ENCODE measurements at places on chromosomes 3 and 15.

DNA sequence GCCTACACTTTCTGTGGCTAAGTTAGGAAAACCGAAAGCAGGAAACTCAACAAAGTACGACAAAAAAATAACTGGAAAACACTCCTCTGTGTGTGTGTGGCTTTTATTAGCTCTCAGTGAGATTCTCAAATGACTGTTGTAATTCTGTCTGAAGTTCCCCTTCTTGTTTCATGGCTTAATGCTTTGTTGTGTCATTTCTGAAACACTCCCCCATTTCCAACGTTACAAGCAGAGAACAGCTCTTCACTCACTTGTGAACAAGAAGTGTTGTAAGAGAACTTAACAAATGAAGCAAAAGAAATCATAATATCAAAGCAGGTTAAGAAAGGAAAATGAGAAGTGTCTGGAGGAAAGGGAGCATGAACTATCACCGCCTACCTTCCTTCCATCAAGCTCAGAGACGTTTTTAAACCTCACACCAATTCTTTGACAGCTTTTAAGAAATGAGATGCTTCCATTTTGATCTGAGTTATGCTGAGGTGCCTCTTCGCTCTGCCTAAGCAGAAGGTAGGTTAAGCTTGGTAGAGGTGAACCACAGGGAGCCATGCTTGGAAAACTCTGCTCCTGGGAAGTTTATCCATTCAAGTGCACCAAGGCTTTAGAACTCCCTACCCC is 12.4 kb upstream of the SEC62 start:
- no peak for DNase-seq

DNA sequence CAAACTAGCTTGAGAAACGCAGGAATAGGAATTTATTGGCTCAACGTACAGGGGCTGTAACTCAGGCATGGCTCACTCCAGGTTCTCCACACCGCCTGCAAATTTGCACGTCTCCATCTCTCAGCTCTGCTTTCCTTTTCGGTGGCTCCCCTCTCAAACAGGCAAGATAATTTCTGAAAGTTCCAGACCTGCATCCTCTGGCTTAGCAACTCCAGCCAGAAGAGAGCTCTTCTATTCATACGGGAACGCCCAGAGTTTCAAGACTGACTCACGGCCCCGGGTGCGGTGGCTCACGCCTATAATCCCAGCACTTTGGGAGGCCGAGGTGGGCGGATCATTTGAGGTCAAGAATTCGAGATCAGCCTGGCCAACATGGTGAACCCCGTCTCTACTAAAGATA is 139.7 kb upstream of the BNIP2 start:
- DNase-seq = no peak

- DNase-seq = no peak
Measured at GRCh38 chr3:30169487-30169886, 436.9 kb upstream of the TGFBR2 start.

GRCh38 chr3:100954199-100954935 is 38.9 kb downstream of the ABI3BP start:
- DNase-seq = no peak

DNA sequence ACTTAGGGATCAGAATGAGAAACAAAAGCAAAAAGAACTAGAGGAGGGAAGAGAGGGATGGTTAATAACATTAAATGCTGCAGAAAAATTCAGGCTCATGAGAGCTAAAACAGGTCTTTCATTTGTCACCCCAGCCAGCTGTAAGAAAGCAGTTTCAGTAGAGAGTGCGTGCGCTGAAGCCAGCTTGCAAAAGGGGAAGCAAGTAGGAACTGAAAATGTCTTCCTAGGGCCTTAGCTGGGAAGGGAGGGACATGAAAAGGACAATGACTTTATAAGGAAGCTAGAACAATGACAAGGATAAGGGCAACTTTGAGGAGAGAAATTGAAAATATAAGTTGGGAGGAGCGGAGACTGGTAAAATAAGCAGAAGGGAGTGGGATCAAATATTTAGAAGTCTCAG is 3.1 kb downstream of the CIAO2A start:
- no peak for DNase-seq

DNA sequence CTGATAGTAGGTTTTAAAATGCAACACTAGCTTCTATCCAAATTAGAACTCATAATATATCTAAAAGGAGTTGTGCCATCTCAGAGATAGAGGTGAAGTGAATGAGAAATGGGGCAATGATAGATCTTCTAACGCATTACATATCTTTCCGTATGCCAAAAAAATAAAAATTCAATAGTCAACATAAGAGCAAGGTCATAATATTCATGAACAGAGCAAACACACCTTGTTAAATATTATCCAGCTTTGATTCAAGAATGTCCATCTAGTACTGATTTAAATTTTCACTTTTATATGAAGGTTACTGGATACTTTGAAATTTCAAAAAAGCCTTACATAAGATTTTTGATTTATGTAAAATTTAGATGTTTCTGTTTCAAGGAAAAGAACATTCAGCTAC is 554.5 kb downstream of the NSUN3 start:
- no peak for DNase-seq

GRCh38 chr3:74443102-74443501 is 171.4 kb downstream of the CNTN3 start:
- DNase-seq = no peak

- no peak for DNase-seq
Measured at GRCh38 chr15:88878720-88879184, 16.6 kb downstream of the HAPLN3 start.

- DNase-seq = no peak
Measured at GRCh38 chr3:8442993-8443650, 58.5 kb upstream of the LMCD1 start.

DNA sequence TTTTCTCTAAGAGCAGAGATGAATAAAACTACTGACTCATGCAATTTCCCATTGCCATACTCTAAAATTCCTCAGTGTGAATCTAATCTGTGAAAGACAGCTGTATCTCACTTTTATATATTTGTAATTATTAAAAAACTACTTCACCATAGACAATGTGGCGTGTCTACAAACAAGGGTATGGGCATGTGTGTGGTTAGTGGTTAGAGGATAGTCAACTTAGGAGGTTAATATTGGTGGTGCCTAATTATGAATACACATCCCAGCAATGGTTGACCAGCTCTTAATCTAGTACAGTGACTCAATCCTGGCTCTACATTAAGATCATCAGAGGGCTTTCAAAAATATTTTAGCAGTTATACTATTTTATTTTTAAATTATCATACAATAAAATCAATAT is 94.5 kb downstream of the GOLIM4 start:
- no peak for DNase-seq

DNA sequence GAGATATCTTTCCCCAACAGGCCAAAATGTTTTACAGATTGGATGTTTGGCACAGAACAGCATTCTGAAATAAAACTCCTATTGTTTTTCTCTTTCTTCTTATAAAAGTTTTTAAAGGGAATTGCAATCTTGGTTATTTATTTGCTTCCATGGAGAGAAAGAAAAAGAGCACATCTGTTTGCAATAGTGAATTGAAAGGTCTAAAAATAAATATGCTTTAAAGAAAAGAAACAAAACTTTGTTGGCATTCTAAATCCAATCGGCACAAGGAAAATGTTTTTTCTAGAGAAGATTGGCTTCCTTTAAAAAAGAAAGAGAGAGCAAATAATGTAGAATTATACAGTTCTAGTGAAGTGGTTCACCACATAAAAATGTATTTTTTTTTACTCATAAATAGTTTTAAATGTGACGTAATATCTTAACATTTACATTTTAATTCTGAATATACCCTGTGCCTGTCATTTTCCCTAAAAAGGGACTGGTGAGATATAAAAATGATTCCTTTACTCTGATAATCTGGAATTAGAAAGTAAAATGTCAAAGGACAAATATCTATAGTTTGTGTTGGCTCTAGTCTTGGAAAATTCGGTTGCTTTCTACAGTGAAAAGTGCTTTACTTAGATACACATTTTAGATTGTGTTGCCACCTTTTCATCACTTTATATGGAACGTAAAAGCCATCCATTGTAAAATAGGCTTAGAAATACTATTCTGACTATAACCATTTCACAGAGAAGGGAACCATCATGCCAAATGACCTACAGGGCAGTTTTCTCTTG is 257.4 kb upstream of the CBLB start:
- no peak for DNase-seq

DNA sequence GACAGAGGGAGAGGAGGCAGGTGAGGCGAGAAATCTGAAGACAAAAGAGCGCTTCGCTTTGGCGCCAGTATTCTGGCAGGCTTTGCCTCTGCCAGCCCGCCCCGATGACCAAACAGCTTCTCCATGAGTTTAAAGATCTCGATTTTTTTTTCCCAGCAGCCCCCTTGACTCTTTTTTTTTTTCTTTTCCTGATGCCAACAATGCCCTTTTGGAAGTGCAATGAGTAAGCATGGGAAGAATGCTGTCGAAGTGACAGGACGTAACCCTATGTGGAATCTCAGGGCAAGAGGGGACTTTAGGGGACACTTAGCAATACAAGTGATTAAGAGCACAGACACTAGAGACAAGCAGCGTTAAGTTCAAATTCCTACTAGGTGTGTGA is 211.7 kb downstream of the FGF12 start:
- no peak for DNase-seq

DNA sequence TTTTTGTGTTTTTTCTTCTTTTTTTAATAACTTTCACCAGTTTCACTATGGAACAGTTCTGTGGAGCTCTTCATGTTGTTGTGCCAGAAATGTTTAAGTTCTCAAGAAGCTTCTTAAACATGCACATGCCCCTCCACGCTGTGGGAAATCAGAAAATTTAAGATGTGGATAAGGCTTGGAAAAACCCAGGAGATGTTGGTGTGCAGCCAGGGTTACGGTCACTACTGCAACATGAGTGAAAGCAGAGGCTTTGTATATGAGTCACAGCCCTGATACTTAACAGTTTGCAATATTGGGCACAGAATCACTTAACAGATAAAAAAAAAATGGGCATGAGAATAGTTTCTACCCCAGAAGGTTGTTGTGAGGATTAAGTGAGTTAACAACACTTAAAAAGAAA is 399.9 kb downstream of the LRTM1 start:
- DNase-seq = no peak

- no peak for DNase-seq
Measured at GRCh38 chr3:141231952-141232823, 563 bp downstream of the PXYLP1 start.

DNA sequence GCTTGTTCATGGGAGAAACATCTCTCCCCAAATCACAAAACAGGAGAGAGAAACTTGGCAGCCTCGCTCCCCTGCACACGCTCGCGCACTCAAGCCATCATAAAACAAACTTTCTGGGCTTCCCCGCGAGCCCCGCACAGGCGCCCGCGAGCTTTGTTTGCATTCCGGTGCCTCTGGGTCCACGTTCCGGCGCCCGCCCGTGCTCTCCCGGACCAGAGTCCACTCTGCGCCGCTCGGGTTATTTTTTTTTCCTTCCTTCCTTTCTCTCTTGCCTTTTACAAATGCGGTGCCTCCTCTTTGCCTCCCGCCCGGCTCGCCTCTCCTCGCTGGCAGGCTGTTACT is 363 bp downstream of the MAGI1 start:
- DNase-seq = no peak

DNA sequence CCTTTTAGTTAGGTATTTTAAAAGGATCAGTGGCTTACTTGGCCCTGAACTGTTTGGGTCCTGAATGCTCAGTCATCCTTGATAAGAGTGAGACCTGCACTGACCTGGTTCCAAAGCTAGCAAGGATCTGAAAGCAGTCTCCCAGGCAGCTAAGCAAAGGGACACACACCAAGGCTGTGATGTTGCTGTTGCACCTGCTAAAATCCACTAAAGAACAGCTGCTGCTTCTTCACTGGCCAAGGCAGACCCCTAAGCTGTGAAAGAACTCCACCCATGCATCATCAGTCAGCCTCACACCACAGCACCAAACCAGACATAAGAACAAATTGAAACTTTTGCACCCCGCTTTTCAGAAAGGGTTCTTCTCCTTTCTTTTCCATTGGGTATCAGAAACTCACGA is 213.4 kb upstream of the STT3B start:
- DNase-seq = no peak

GRCh38 chr15:60568301-60568742 is 89.4 kb upstream of the ICE2 start:
- no peak for DNase-seq

GRCh38 chr3:168998792-168999191 is 664.7 kb downstream of the MECOM start:
- DNase-seq = no peak

- no peak for DNase-seq
Measured at GRCh38 chr3:17602126-17602525, 140.3 kb downstream of the TBC1D5 start.

DNA sequence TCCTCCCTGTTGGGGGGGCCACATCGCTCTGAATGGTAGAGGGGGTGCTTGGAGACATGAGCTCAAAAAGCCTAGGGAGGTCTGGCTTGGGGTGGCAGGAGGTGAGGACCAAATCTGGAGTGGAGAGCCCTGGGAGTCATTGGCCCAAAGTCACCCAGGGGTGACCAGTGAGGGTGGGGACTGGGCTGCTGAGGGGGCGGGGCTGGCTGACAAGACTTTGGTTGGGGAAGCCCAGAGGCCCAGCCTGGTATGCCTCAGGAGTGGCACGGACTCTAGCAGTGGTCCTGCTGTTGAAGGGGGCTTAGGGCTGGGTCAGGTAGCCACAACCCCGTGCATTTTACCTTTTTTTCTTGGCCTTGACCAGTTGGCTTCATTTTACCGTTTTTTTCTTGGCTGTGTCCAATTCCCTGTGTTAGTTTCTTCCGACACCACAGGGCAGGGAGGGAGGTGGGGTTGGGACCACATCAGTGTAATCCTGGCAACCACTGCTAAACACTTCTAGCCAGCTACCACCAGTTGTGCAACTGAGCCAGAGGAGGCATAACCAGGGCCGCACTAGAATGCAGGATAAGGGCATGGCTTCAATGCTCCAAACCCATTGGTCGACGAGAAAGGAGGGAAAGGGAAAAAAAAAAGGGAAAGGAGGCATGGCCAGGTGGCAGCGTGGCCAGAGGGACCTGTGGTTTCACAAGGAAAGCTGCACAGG is 105.3 kb upstream of the C2CD4B start:
- no peak for DNase-seq

DNA sequence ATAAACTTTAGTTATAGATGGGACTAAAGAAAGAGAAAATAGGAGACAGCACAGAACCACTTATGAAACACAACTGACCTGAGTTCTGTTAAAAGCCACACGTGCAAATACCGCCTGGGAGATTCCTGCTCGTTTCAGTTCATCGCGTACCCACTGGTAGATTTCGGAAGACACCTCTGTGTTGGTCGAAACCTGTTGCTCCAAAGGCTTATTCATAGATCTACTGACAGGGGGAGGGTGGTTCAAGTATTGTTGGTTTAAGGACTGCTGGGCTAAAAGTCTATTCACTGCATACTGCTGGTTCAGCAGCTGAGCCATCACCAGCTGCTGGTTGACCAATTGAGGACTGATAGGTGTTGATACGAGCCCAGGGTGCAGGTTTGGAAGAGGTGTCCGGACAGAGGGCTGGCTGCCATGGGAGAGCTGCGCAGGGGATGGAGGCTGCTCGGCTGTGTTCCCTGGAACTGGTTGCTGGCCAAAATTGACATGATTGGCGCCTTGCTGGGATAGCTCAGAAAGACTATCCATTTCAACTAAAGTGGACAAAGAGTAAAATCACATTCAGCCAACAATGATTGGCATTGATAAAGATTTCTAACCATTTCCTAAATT is 30.6 kb downstream of the SATB1 start:
- DNase-seq = no peak

GRCh38 chr3:8992854-8993253 is 29.6 kb upstream of the RAD18 start:
- no peak for DNase-seq

Data from activated T-cell treated with anti-CD3 and anti-CD28 coated beads for 24 hours (primary cell).